ENCODE measurements at places on chromosomes 2 and 18.

DNA sequence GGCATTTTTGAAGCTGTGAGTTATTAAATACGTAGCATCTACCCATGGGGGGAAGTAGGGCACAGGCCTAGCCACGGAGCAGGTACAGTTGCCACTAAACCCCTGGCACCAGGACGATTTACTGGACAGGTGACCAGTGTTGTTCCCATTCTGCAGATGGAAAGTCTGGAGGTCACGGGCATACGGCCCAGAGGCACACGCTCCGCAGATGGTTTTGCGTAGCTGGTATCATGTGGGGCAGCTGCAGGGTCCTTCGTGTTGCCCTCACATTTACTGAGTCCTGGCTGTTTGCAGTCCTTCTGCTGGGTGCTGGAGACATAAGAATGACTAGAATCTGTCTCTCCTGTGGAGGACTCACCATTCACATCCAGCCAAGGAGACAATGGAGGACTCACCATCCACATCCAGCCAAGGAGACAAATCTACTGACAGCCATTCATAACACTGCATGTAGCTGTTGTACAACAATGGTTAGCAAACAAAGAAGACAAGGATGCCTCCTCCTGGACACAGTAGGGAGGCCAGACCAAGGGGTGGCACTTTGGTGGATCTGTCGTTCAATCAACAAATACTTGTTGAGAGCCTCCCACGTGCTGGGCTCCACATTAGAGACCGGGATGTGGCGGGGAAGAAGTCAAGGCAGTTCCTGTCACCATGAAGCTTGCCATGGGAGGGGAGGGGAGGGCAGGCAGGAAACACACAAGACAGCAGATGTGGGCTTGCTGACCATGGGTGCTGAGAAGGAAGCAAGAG, 24.9 kb downstream of the TWIST2 start:
- DNase-seq: no peak

GRCh38 chr2:166031054-166031453, 77.5 kb upstream of the TTC21B start:
- no peak for DNase-seq

GRCh38 chr2:25602333-25602723, 71.0 kb downstream of the DTNB start:
- no peak for DNase-seq

DNA sequence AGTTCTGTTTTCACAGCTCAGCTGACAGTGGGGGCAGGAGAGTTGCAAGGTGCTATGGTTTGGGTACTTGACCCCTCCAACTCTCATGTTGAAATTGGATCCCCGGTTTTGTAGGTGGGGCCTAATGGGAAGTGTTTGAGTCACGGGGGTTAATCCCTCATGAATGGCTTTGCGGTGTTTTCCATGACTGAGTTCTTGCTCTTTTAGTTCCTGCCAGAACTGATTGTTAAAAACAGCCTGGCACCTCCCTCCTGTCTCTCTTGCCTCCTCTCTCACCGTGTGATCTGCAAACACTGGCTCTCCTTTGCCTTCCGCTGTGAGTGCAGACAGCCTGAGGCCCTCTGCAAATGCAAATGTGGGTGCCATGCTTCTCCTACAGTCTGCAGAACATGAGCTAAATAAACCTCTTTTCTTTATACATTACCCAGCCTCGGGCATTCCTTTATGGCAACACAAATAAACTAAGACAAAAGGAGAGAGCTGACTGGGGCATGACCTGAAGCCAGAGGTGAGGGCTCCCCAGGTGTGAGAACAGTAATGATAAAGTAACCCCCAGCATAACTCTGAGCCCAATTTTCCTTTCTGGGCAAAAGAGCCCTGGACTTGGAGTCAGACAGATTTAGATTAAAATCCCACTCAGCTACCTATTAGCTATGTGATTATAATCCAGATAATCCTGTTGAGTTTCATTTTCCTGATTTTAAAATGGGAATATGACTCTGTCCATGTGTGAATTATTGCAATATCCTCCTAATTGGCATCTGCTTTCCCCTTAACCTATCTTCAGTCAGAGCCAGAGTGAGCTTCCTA, 64.9 kb upstream of the CAPN13 start:
- no peak for DNase-seq

GRCh38 chr2:189818249-189819038, 34.2 kb downstream of the PMS1 start:
- no peak for DNase-seq

GRCh38 chr2:122445003-122445402, 689.6 kb downstream of the TSN start:
- DNase-seq: no peak

GRCh38 chr2:225600444-225600843, 200.9 kb downstream of the NYAP2 start:
- no peak for DNase-seq

DNA sequence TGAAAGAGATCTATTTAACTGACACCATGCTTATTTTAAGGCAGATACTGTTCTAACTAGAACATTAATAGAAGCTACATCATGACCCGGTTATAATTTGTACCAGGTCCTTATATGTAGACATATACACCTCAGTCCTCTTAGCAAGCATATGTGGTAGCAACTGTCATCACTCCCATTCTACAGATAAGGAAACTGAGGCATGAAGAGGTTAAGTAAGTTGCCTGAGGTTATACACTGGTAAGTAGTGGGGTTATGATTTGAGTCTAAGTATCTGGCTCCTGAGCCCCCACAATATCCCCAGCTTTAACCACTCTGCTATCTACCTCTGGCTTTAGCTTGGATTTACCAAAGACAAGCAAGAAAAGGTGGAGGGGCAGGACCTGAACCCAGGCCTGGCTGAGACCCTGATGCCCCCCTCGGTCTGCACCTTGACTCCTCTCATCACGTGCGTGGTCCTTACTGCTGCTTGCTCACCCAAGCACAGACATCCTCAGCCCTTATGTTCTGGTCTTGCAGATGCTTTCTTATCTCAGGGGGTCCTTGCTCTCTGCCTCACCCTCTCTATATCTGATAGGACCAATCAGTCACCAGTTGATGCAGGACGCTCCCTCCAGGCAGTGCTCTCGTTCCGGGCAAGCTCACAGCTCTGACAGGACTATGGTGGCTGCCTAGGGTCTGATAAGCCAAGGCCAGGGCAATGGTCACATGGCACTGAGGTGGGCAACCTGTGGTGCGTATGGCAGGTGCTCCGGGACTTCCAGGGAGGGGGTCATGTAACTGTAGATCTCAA, 4.0 kb downstream of the DYSF start:
- no peak for DNase-seq

GRCh38 chr2:24576617-24577016, 85.6 kb downstream of the NCOA1 start:
- no peak for DNase-seq

DNA sequence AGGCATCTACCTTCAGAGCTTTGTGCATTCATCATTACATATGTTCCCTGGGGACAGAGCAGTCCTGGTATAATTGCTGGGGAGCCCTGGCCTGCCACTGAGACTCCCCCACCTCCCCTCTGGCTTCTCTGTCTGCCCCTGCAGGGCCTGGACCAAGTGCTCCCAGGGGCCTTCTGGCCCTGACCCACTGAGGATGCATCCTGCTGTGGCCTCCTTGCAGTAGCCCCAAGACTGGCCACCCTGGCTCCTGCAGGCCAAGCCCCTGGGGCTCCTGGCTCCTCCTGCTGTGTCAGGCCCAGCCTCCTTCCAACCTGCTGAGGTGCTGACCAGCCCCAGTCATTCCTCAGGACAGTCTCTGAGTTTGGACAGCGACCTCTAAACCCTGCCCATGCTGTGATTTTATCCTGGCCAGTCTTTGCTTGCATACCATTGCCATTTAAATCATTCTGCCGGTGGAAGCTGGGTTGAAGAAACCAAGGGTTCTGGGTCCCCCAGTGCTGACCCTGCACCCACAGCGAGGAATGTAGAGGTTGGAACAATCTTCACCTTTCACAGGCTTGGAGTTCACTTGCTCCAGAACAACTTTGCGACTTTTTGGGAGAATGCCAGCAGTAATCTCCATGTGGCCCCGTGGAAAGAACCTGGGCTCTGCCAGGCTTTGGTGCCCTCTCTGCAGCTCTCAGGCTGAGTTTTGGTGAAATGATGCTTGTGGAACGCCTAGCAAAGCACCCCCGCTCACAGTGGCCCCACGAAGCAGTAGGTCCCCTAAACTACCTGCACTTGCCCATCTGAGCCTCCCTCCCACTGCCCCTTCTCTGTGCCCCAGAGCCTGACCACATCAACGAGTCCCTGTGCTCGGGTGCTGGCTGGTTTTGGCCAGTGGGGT, 167.3 kb upstream of the GLI2 start:
- DNase-seq: no peak

DNA sequence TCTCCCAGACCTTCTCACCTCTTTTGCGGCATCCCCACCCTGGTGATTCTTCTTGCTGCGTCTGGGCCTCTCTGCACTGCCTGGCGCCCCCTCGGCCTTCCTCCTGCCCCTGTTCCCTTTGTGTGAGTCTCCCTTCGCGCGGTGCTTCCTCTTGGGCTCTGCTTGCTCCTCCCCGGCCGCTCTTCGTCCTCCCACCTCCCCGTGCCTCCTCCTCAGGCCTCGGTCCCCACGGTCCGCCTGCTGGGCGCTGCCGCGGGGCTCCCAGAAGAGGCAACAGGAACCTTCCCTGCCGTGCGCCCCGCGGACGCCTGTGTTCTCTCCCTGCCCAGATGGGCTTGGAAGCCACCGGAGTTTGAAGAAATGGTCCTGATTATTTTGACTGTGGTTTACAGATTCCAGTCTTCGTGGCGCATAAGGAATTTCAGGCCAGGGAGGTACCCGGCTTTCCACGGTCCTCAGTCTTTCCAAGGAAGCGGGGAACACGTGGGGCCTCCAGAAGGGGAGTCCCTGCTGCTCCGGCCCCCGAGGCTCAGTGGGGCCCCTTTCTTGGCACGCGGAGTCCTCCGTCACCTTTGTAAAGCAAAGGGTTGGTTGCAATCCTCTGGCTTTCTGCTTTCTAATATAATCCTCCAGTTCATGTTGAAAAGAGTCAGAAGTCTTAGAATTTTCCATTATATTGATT, 13.1 kb downstream of the RNU2-63P start:
- no peak for DNase-seq

DNA sequence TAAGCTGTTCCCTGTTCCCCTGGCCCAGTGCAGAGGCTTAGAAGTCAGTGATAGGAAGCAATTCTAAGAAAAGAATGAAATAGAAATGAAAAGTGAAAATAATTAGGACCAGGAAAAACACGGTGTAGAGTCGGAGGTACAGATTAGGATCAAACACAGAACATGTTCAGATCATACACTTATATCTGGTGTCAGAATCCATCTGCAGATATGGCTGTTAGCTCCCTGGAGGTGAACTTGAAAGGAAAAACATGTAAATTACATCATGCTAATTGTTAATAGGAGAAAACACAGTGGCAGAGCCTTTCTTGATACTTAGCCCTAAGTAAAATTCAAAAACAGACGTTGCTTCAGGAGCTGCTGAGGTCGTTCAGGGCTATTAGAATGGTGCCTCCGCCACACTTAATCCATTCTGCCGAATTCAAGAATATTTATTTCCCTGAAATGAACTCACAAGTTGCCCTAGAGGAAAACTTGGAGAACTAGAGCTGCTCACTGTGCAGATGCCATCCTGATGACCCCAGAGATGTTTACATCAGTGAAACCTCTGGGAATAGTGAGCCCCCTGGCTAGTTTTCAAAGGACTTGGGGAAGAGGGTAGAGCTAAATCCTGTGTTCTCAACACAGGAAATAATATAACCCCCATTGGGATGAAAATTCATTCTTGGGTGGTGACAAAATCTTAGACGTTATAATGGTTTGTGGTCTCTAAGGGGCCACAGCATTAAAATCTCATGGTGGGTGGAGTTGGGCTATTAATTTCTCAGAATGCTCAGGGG, 27.5 kb downstream of the LPIN1 start:
- DNase-seq: no peak

GRCh38 chr2:239692362-239692851, 291.6 kb upstream of the HDAC4 start:
- DNase-seq: no peak

DNA sequence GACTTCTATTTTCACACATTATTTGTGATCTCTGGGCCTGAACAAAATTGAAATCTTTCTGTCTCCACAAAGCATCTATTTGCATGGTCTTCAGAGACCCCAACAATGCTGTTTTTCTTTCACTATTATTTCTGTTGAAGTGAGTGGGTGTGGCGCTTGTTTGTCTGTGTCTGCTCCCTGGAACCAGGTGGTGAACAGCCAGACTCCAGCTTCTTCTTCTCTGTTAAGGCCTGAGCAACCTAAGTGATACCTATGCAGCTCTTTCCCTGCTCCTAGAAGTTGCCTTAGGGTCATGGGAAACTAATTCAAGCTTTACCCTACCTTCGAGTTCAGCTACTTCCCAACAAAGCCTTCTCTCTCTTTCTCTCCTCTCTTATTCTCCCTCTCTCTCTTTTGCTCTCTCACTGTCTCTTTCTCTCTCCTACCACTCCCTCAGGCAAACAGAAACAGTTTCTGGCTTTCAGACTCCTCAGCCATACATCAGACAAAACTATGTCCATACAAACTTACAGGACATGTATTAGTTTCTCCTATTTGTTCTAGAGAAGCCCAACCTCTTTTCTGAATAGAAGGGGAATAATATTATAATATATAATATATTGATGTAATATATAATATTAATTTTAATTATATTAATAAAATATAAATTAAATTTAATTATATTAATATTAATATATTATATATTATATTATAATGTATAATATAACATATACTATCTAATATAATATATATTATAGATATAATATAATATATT, 552.5 kb downstream of the DSC3 start:
- no peak for DNase-seq

DNA sequence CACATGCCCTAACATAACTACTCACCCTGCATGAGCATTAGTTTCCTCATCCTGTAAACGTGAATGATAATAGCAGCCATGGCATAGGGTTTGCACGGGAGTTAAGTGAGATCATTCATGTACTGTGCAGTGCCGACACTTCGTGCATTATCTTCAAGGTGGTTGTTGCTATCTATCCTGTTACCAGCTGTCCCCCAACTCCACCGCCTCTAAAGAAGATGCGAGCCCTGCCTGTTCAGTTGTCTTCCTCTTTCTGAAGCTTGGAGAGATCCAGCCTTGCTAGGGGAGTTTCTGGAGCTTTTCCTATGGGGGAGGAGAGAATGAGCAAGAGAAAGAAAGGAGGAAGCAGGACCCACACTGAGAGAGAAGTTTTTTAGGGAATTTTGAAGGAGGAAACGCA, 34.4 kb downstream of the YPEL5 start:
- no peak for DNase-seq

- no peak for DNase-seq
Measured at GRCh38 chr2:231467613-231468530, 3.6 kb upstream of the NCL start.

DNA sequence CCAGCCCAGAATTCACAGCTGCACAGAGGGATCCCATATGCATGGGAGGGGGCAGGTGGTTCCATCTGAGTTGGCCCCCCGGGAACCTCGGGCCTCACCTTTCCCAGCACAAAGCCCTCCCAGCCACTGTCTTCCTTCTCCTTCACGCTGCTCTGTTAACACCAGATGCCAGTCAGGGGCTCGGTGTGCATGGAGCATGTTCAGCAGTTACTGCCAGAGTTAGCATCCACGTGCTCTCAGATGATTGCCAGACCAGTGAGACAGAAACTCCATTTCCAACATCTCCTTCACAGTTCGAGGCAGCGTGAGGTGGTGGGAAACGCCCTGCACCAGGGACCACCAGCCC, 101.0 kb downstream of the PTGR3 start:
- DNase-seq: no peak
